ENCODE measurements at places on chromosomes 4 and X.

DNA sequence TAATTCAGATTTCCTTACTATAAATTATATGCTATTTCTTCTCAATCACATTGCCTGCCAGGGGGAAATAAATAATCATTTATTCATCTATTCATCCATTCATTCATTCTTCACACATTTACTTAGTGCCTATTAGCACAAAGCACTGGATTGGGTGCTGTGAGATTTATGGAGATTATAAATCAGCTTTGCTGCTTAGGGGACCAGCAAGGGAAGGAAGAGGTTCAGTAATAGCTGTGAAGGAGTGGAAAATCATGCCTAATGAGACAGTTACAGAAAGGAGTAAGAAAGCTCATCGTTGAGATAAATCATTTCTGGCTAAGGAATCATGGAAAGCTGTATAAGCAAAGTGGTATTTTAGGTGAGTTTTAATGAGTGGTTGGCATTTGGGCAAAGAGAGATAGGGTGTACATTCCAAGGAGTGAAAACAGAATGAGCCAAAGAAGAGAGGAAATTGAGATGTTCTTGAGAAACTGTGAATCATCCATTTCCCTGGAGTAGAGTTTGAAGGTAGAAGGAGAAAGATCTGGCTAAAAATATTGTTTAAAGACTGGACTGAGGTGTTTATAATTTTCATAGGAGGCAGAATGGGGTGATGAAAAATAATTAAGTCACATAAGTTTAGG lies 9.6 kb downstream of the ARSJ start:
- no peak for DNase-seq

DNA sequence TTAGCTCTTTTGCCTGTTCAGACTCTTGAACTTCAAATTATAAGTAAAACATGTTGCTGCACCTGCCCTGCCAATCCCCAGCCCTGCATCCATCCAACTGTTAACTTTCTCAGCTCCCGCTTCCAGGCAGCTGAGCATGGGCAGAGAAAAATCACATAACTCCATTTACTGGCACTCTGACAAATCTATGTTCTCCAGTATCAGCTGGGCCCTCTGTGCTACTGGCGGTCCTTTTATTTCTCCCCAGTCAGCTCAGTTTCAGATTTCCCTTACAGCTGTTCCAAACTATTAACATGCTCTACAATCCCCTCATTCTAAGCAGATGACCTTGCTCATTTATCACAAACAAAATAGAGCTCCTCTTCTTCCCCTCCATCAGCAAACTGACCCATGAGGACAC lies 240.4 kb upstream of the TET2 start:
- peak; percentile 54 for DNase-seq

DNA sequence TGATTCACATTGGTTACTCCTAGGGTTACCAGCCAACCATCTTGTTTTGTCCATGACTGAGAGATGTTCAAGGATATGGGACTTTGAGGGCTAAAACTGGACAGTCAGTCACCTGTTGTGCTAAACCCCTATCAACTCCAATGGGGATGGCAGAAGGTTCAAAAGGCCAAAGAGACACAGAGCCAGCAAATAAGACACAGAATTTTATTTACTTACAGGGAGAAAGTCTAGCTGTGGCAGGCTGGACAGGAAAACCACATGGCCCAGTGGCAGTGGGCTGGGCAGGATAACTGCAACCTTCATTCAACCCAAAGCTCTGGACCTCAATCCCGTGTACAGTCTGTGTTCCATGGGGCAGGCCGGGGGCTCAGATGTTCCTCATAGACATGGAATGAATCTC lies 326.7 kb upstream of the RPS6KA3 start:
- DNase-seq: no peak

- DNase-seq: no peak
Measured at GRCh38 chrX:113048896-113049295, 208.3 kb upstream of the AMOT start.
